Stimulated activated naive CD4-positive, alpha-beta T cell treated with Interleukin-2 at 50 U/mL for 16 hours (primary cell): ENCODE measurements at places on chromosomes 16 and 17.

GRCh38 chr17:61484174-61484573 is 32.0 kb downstream of the TBX4 start:
- DNase-seq = no peak

- no peak for DNase-seq
Measured at GRCh38 chr17:28497931-28498330, 8.2 kb upstream of the FOXN1 start.

GRCh38 chr16:75262104-75262799 is 10.8 kb upstream of the BCAR1 start:
- DNase-seq = no peak

DNA sequence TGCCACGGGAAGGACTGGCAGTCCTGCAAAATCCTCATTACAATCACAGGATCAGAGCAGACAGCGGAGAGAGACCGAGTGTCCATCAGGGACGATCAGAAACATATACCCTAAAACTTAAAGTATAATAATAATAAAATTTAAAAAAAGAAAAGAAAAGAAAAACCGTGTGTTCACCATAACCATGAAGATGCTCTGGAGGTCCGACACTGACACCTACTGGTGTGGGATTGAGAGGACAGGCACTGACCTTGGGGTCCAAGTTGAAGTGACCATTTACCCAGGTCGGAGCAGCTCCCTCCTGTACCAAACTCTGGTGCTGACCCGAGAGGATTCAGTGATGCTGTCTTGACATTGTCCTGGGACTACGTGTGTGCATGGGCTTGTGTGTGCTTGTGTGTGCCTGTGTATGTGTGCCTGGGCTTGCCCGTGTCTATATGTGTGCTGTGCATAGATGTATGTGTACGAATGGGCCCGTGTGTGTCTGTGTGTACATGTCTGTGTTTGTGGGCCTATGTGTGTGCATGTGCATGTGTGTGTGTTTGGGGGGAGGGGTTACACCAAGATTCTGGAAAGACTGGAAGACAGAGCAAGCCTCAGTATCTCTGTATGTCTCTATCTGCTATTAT is 10.0 kb upstream of the CD300LD start:
- no peak for DNase-seq

GRCh38 chr16:25005445-25006306 is 9.5 kb downstream of the ARHGAP17 start:
- no peak for DNase-seq

GRCh38 chr17:77131904-77132303 is 8.9 kb upstream of the SEC14L1 start:
- no peak for DNase-seq

GRCh38 chr16:84175350-84176081 is 11.3 kb downstream of the TAF1C start:
- DNase-seq = peak; percentile 11

DNA sequence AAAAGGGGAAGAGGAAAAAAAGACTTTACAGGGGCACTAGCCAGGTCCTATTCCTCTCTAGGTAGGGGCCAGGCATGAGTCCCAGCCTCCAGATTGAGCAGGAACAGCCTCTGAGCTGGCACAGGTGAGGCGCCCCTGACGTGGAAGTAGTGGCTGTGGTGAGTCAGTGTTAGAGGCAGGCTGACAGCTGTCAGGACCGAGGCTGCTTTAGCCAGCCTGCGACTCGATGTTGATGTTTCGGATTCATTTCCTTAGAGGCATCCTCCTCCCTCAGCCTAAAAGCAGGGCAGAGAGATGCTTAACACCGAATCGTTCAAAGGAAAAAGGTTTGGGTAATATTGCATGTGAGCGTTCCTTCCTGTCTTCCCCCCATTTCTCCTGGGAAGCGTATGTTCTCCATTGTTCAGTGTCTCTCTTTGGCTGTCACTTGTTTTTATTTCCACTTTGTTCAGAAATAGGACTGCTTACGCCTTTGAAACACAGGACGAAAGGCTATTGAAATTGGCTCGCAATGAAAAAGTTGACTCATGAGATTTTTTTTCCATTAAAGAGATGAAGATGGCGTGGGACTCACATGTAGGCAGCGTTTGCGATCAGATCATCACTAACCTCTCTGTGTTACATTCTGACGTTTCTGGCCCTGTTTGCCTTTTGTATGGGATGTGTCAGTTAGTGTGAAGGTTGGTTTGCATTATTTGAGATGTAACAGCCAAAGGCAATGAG is 1.3 kb downstream of the KIAA0513 start:
- DNase-seq = peak; percentile 74

GRCh38 chr17:49497148-49498028 is 2.3 kb downstream of the NGFR start:
- no peak for DNase-seq

GRCh38 chr17:28916302-28916934 is 13.5 kb upstream of the DHRS13 start:
- DNase-seq = peak; percentile 12

DNA sequence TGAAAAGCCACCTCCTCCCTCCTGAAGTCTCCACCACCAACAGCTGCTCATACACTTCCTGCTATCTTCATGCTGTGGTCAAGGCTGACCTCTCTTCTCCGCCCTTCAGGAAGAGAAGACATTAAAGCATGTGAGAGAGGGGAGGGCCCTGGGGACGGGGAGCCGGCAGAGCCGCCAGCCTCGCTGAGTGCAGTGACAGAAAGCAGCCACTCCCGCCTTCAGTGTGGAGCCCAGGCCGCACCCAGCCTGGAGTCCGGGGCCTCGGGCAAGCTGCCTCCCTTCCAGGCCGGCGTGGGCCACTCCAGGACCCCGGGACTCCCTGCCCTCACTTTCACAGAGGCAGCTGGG is 94.7 kb upstream of the TNRC6C start:
- DNase-seq = no peak

DNA sequence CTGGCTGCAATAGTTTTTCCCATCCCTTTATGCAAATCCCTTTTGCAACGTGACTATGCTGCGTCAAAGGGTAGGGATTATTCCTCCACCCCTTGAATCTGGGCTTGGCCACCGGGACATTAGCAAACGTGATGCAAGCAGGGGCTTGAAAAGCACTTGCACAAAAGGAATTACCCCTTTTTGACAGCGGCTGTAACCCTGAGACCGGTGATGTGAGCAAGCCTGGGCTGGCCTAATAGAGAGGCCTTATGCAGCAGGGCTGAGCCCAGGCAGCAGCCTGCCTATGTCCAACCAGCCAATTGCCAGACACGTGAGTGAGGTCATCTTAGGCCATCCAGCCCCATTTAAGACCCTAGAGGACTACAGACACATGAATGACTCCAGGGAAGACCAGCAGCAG is 30.4 kb upstream of the PAFAH1B1 start:
- DNase-seq = no peak

GRCh38 chr17:35895636-35896587 is 15.8 kb upstream of the CCL5 start:
- peak; percentile 38 for DNase-seq

GRCh38 chr16:88932929-88933328 is 44.1 kb downstream of the CBFA2T3 start:
- no peak for DNase-seq

DNA sequence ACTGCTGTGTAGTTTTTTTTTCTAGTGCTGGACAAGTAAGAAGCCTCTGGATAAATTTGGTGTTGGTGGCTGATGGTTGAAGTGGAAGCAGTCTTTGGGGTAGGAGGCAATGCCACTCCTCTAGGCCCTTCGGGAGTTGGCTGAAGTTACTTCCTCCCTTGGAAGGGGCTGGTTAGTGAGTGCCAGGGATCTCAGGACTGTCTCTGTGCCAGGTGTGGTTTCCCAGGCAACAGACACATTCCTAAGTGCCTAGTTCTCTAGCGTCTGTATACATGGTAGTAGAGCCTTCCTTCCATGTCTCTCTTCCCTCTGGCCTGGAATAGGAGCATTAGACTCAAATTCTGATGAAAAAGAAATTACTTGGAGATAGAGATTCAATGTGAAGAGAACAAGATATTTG is 15.3 kb downstream of the TMEM98 start:
- no peak for DNase-seq

DNA sequence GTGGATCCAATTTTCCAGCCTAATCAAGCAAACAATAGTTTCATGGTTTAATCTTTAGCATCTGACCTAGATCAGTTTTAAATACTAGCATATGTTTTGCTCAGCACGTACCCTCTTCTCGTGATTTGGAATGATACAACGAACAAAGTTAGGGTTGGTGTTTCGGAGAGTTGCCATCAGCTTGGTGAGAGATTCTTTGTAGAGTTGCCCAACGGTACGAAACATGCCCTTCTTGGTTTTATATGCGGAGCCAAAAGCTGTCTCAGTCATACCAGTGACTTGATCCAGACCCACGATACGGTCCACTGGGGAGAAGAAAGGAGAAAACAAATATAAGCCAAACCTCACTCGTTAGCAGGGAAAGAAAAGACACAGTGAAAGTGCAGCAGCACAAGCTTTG is 85.3 kb downstream of the NDEL1 start:
- no peak for DNase-seq

- DNase-seq = no peak
Measured at GRCh38 chr16:79573071-79573470, 27.5 kb downstream of the MAF start.

DNA sequence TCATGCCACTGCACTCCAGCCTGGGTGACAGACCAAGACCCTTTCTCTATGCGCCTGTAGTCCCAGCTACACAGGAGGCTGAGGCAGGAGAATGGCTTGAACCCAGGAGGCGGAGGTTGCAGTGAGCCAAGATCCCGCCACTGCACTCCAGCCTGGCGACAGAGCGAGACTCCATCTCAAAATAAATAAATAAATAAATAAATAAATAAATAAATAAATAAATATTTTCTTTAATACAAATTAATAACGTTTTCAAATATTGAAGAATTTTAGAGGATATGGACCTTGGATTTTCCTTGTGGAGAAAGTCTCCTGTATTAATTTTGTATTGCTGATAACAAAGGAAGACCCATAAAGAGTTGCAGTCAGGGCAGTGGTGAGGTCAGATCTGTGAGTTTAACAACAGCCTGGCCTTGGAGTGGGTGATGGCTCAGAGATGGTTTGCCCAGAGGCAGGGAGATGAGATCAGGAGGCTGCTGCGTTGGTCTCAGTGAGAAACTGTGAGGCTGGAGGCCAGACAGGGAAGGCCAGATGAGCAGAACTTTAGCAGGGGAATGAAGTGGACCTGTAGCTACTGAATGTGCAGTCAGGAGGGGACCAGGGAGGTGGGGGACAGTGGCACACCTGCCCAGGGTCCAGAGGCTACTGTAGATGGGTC is 4.4 kb upstream of the ASGR1 start:
- no peak for DNase-seq

DNA sequence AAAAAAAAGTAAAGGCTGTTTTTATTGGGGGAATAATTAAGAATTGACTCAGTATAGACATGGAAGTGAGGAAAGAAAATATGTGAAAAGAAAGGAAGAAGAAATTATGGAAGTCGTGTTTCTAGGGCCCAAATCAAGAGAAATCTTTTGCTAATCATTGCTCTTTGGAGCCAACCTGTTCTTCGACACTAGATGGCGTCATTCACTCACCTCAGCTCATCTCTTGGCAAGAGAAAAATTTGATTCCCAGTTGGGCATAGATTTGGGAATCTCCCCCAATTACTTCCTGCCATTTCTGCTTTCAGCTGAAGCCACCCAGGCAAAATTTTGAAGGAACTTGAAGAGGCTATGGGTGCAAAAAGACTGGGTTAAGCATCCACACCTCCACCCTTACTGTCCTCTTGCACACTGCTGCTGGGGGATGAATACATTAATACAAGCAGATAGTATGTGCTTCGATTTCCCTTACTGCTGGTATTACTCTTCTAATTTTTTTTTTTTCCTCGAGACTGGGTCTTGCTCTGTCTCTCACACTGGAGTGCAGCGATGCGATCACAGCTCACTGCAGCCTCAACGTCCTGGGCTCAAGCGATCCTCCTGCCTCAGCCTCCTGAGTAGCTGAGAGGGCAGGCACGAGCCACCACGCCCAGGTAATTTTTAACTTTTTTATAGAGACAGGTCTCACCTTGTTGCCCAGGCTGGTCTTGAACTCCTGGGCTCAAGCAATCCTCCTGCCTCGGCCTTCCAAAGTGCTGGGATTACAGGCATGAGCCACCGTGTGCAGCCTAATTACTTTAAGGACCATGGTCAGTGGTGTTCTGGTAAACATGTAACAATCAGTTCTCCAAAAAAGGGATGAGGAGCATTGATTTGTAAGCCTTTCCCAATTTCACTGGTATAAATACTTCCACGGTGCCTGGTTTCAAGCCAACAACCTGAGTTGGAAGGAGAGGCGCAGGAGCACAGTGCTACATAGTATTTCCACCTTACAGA is 13.5 kb downstream of the PSMD7 start:
- no peak for DNase-seq

DNA sequence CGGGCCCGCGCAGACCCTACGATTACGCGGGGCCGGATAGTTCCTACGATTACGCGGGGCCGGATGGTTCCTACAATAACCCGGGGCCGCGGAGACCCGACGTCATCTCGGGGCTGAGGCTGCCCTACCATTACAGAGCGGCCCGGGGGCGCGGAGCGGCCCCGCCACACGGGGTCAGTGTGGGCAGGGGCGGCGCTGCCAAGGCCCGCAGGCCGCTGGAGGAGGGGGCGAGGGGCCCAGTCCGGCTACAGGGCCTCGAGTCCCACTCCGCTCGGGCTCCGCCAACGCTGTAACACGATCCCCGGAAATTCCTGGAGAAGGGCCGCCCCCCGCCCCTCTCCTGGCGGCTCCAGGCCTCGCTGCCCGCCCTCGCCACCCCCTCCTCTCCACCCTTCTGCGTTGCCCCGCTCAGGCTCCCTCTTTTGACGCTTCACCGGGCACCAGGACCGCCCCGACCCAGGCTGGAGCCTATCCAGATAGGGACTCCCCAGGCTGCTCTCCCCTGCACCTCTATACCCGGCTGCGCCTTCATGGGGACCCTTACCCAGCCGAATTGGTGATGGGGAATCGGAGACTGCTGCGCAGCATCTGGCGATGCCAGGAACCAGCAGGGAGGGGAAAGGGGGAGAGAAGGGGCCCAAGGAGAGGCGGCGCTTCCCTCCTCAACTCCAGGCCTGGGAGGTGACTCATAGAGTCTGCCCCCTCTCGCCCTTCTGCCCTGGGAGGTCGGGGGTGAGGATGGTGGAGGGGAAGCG is at the start of gene RAB34:
RAB34 (minus strand) TSS at position 291 of the 755 bp plus-strand sequence. CDS start 602 bp downstream, outside the sequence.
- no peak for DNase-seq

GRCh38 chr17:80731323-80731722 is 186.7 kb downstream of the RPTOR start:
- no peak for DNase-seq

- DNase-seq = no peak
Measured at GRCh38 chr17:35295686-35296085, 52.8 kb downstream of the SLFN5 start.

GRCh38 chr16:66003201-66003600 is 363.3 kb upstream of the CDH5 start:
- DNase-seq = no peak

- no peak for DNase-seq
Measured at GRCh38 chr17:48561884-48562810, 16.0 kb downstream of the HOXB4 start.
